ENCODE measurements at places on chromosomes 13 and 19.
A peak's percentile ranks its signal among the peaks of the same experiment; 100 is the strongest.

DNA sequence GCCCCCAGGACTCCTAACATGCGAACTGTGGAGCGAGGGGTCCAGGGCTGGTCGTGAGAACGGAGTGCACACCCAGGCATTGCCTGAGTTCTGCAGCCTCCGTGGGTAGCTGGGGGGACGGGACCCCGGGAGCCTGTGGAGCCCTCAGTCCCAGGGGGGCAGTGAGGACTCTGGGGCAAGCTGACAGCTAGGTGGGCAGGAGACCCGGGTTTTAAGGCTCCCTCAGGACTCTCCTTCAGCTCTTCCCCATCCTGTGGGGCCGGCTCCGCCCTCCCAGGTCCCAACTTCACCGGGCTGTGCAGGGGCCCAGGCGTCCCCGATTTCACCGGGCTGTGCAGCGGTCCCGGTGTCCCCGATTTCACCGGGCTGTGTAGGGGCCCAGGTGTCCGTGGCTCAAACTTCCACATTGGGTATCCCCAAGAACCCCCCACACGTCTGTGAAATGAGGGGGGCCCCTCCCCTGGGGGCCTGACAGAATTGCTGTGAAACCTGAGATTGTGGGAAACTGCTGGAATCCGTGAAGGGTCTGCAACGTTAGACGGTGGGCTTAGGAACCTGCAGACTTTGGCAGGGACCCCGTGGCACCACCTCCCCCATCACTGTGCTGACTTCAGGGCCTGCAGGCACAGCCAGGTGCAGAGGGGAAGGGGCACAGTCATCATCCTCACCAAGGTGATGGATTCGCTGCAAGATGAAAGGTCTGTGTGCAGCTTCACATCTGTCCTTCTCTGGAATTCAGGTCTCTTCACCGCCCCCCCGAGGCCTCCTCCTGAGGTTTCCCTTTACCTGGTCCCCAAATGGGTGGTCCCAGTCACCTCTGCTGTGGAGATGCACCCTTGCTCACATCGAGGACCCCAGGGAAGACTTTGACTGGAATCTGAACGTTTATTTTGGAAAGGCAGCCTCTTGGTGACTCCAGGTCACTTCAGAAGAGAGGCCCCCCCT is 73.2 kb upstream of the MCF2L start:
- no peak for DNase-seq

- no peak for DNase-seq
Observed at GRCh38 chr13:51916962-51917361, 55.2 kb downstream of the CCDC70 start.

DNA sequence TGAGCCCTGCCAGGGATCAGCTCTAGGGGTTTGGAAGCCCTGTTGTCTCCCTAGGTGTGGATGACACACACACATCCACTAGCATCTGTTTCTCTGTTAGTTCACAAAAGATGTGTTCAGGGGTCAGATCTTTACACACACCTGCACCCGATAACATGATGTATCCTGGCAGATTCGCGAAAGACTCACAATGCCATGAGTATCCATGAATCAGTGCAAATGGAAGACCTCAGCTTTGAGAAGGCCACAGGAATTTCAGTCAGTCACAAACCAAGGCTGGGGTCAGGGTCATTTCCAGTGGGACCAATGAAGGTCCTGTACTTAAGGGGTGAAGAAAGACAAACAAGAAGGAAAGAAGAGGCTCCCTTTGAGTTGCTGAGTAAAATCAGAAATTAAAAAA is 898.2 kb downstream of the UQCRFS1 start:
- no peak for DNase-seq

GRCh38 chr13:112647256-112647655 is 42.6 kb upstream of the ATP11A start:
- DNase-seq, result no peak

GRCh38 chr13:52158629-52159158 is 703 bp downstream of the NEK3 start:
- no peak for DNase-seq

- no peak for DNase-seq
Observed at GRCh38 chr13:22161871-22162270, 491.0 kb downstream of the FGF9 start.

- DNase-seq, result no peak
Observed at GRCh38 chr13:40540328-40541044, 126.0 kb downstream of the FOXO1 start.

- DNase-seq, result no peak
Observed at GRCh38 chr13:43085545-43085944, 62.2 kb downstream of the DNAJC15 start.

DNA sequence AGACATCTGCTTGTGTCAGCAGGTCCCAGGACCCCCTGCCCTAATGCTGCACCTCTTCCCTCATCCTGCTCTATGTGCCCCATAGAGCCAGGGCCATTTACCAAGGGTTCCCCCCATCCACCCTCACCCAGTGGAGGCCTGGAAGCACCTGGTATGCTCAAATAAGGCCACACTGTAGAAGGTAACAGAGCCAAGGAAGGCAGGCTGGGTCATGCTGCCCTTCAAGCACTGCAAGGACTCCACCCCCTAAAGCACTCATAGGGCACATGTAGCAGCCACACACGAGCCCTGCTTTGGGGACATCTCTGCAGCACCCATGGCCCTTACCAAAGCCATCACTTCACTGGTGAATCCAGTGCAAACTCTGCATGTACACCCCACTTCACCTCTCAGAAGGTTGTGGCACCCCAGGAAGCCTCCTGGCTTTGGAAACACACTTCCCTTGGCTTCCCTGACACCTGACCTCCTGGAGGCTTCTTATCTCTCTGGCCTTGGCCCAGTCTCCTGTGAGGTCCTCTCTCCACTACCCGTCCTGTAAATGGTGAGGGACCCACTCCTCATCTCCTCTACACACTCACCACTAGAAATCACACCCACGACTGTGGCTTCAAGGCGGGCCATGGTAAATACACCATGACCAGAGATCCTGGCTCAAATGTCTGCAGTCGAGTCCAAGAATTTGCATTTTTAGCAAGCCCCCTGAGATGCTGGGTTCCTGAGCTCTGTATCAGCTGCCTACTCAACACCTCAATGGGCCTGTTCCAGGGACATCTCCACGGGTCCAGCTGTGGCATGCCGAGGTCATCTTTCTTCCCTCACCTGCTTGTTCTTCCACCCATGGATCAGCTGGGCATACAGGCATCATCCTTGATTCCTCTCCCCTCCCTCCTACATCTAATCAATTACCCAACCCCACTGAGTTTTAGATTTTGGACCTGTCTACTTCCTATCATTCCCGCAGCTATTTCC is 80.9 kb upstream of the DOCK9 start:
- DNase-seq, result no peak

DNA sequence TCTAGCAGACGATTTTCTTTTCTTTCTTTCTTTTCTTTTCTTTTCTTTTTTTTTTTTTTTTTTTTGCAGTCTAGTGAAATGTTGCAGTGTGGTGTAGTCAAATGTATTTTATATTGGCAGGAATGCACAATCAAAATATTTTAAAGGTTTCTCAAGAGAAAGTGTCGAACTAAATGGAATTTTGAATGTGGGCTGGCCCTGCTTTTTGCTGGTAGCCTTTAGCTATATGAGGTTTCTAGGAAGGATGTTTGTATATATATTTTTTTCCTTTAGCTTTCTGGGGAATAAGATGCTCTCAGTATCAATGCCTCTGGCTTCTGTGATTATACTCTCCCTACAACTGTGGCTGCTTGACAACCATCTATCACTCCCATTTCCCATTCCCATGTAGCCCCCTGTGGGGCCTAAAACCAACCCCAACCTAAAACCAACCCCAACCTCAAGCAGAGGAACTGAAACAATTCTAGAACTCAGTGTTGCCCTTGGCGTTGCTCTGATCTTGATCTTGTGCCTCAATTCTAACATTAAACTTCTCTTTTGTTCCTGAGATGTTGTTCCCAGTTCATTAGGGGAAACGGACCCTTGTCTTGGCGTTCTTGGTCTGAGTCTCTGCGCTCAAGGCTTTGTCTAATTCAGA is 27.1 kb downstream of the CYSLTR2 start:
- no peak for DNase-seq

DNA sequence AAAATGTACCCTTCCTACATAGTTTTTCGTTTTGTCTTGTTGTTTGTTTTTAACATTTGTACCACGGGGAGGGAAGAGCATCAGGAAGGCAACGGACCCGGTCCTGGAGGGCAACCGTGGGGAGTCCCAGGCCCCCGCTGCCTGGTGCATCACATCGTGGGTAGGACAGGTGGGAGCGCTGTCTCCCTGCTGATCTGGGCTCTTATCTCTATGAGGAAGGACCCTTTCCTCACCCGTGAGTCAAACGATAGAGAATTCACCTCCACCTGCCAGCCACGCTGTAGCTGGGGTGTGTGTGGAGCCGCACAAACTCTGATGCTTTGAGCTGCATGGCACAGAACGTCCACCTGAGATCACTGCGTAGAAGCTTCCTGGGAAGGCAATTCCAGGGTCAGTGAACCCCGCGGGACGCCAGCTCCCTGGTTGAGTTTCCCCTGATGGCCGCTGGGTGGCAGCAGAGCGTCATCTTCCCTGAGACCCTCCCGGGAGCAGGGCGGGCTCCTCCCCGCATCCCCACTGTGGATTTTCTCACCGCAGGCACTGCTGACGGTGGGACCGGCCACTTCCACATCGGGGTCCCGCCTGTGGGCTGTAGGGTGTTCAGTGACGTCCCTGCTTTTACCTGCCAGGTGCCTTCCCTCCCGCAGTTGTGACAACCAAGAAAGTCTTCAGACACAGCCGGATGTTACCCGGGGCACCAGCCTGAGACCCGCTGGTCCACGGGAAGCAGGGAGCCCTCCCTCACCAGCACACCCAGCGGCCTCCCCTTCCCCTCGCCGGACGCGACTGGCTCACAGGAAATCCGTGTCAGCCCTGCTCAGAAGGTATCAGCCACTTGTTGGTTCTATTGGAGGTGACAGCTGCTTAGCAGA is 54.7 kb downstream of the ZNF787 start:
- DNase-seq, result peak; percentile 56

- no peak for DNase-seq
Observed at GRCh38 chr13:33438918-33439317, 153.4 kb upstream of the STARD13 start.

DNA sequence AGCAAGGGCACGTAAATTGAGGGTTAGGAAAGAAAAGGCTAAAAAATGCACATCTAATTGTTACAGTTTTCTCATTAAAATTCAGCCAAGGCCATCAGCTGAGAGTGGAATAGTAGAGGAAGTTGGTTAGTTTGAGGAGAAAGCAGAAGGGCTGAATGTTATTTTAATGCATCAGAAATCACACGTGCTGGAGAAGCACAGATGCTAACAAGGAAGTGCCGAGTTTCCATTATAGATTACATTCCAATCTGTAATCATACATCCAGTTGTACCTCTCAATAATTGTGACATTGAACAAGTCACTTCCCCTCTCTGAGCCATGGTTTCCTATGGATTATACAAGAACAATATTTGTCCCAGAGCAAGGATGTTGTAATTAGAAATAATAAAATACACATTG is 25.1 kb downstream of the FPR3 start:
- DNase-seq, result no peak

DNA sequence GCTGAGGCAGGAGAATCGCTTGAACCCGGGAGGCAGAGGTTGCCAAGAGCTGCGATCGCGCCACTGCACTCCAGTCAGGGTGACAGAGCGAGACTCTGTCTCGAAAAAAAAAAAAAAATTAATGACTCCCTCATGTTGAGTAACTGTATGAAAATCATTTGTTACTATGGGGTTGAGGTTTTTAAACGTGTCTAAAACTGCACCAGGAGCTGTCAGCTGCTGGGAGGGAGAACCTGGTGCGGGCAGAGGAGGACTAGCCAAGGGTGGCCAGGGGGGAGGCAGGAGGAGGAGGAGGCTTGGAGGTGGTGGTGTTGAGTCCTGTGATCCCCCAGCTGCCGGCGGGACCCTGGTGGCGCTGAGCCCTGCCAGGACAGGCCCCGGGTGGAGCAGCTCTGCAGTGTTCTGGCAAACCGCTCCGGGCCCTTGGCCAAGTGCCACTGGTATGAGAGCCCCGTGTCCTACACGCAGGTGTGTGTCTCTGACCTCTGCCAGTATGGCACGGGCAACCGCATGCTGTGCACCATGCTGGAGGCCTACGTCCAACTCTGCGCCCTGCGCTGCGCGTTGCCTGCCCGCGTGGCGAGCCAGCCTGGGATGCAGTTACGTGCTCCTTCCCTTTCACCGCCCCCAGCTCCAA is 17.1 kb upstream of the FXYD3 start:
- DNase-seq, result no peak

DNA sequence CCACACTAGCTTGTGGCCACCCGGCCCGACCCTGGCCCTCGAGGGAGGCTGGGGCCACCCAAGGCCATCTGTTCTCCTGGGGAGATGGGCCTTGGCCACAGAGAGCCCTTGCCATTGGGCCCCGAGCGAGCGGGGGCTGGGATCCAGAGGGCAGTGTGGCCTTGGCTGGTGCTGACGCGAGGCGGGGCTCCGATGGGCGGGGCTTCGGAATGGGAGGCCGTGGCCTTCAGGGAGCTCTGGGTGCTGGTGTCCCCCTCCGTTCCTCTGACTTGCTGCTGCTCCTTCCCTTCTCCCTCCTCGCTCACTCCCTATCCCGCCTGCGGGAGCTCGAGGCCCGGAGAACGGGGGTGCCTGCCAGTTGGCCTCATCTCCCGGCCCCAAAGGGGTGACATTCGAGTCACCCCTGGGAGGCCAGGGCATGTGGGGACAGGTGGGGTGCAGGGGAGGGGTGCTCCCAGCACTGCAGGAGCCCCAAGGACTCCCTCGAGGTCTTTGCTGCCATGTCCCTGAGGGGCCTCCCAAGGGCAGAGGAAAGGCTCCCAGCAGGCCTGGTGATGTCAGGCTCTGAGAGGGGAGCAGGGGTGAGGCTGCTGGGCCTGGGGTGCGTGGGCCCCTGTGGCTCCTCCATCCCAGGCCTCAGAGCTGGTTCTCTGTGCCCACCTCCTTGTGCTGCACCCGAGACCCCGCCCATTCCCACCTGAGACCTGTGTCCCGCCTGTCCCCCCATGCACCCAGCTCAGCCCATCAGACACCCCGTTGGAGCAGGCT is 4.2 kb downstream of the NCLN start:
- DNase-seq, result no peak

DNA sequence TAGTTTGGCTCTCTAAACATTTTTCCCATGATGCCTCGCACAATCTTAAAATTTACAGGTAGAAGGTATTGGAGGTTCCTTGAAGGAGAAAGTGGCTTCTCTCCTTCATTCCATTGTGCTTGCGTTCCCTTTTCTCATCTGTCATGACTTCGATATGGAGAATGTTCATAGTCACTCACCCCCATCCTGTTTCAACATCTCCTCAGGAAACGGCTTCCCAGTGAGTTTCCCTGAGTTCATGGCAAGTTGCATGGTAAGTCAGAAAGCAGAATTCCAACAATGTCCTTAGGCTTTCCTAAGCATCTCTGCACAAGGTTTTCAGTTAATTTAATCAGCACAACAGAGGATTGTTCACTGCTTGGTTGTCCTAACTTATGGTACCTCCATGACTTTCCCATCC is 581.8 kb upstream of the SLITRK5 start:
- DNase-seq, result no peak

DNA sequence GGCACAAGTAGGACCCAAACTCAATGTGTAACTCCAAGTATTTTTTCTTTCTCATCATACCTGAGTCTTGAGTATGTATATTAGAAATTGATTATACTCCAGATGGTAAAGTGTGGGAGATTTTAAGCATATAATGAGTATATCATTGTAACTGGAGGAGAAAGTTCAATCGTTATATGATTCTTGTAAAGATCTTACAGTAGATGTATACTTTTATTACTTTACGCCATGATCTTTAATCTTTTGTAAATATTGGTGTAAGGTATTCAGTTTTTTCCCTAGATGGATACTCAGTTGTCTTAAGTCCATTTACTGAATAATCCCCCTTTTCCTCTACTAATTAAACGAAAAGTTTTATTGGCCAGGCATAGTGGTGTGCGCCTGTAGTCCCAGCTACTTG is 25.2 kb downstream of the PAN3 start:
- DNase-seq, result no peak

Measured in stimulated activated CD4-positive, alpha-beta T cell treated with anti-CD3 and anti-CD28 coated beads, Interleukin-2, amount 100 ng/mL, for 48 hours (primary cell).